ENCODE measurements at places on chromosomes 3 and 15.

- DNase-seq, result no peak
Observed at GRCh38 chr3:65778968-65779367, 259.8 kb downstream of the MAGI1 start.

GRCh38 chr15:89824607-89824867 lies 9.9 kb upstream of the ANPEP start:
- DNase-seq, result no peak

DNA sequence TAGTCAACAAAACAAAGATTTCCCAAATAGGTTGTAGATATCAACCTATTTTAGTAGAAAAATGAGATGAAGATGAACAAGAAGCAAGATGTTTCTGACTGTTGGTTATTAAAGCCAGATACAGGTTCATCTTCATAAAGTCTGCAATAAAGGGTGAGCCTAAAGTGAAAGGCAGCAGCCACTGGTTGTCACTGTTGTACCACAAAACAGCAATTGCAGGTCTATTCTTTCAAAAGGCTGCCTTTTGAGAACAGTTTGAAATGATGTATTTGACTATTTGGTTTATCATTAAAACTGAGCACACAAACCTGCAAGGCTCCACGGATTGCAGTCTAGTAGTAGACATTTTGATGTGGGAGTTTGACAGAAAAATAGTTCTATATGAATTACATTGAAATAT lies 543.4 kb downstream of the GBE1 start:
- no peak for DNase-seq

- no peak for DNase-seq
Observed at GRCh38 chr3:100120012-100120411, 5.7 kb upstream of the FILIP1L start.

DNA sequence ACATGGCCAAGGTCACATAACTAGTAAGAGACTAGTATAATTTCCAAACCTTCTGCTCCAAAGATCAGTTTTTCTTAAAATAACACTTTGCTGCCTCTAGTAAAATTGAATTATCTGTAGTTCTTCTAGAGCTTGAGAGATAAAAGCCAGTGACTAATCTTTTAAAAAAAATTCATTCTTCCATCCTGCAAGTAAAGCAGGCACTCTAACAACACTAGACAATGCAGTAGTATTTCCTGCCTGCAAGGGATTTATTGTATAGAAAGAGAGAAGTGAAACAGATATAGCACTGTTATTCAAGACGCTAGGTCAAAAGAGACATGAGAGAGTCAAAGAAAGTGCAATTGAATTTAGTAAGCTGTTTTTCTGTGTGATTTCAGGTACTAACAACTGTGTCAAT lies 159.5 kb upstream of the TBC1D5 start:
- DNase-seq, result no peak

DNA sequence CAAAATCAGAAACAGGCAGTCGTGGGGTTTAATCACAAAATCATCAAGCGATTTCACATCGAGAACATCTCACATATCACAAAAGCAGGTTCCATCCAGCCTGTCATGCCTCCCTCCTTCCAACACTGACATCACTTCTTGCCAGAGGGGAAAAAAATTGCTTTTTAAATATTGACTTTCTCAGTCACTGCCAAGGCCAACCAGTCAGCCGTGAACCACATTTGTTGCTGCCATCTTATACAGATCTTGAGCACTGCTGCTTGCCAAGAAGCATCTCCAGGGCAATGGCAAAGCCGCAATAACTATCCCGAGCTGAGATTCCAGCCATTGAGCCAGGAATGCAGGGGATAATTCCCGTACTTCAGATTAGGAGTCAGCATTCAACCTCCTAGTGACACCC lies 174.6 kb downstream of the ANXA2 start:
- DNase-seq, result no peak

DNA sequence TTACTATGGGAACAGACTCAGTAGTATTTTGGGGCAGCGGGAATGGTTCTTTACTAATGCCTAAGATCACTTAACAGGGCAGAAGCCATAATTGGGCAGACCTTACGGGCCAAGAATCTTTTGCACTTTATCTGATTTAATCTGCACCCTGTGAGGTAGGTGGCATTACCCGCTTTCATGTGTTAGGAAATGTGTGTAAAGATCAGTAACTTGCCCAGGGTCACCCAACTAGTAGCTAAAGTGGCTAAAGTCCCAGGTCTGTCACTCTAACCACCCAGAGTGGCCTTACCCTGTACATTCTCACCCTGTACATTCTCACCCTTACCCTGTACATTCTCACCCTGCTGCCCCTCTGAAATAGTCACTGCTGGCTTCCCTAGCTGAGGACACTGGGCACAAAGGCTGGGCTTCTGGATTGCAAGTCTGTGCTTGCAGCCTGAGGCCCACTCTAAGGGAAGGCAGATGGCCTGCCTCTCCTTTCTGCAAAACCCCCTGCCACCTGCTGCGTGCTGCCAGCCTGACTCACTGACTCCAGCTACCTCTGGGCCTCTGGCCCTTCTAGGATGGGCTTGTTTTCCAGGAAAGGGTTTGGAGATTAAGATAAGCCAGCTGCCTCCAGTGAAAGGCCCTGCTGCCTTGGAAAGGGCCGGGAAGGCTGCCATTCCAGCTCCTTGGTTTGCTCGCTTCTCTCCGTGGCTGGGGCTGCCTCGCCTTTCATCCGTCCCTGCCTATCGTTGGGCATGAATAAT lies 37.5 kb upstream of the MYZAP start:
- no peak for DNase-seq

GRCh38 chr3:172461530-172462138 lies 13.4 kb upstream of the GHSR start:
- no peak for DNase-seq

DNA sequence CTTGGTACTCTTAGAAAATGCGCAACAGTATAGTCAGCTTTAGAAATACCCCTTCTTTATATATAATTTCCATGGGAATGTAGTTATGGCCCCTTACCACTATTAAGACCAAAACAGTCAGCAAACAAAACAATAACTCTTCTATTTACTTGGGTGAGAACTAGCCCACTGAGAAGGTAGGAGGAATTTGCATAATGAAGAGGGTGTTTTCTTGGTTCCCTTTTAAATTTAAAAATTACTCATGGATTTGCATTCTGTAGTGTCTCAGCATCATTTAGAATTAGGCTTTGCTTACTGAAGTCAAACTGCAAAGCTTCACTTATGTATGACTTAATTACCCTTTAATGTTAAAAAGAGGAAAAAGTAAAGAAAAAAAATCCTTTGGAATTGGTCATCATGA lies 350.8 kb downstream of the PTPRG start:
- DNase-seq, result no peak

- DNase-seq, result no peak
Observed at GRCh38 chr3:48688032-48688736, 2.5 kb upstream of the NCKIPSD start.

DNA sequence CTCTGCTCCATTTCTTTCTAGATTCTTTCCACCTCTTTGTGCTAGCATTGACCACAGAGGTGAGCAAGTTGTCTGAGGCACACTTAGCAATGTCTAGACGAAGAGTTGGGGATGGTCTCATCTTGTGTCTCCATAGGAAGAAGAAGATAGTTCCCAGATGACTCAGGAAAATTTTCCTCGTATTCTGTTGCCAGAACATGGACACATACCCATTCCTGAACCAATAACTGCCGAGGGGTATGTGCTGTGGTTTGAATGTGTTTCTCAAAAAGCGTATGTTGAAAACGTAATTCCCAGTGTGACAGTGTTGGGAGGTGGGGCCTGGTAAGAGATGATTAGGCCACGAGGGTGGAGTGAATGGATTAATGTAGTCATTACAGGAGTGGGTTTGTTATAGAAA lies 107.5 kb upstream of the GALNT15 start:
- no peak for DNase-seq

DNA sequence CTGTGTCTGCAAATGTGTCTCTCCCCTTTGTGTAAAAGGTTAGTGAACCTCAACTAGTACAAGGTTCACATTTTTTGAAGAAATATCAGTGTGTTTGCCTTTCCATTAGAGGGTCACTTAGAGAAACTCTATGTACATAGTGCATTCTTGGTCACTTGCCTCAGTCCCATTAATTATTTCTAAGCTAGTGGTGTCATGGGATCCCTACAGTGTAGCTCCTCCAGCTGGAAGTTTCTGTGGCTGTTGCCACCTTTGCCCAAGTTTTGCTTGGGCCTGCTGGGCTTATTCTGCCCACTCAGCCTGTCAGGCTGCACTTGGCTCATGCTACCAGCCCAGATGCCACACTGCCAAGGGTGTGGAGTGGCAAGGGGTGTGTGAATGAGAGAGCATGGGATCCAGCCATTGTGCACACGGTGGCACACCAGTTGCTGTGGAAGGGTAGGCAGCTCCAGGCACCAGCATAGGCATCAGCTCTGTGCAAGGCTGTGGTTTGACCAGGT lies 161.7 kb downstream of the ARPP21 start:
- DNase-seq, result no peak

- no peak for DNase-seq
Observed at GRCh38 chr3:65706776-65707568, 331.7 kb downstream of the MAGI1 start.

GRCh38 chr15:97747342-97747741 lies 213.2 kb upstream of the ARRDC4 start:
- no peak for DNase-seq

DNA sequence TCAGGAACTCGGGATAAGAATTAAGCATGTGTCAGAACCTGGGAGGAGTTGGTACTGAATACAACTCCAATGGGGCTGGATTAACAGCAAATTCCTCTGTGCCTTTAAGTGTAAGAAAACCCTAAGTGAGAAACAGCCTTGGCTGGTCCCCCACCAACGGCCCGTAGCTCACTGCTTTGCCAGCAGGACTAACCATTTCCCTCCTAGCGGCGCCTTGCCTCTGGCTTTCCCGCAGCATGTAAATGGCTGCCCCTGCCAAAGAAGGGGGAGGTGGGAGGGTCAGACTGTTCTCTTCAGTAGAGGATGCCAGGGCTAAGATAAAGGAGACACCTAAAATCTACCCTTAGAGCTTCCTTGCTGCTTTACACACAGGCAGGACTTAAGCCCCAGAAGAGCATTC lies 51.0 kb upstream of the SH3GL3 start:
- no peak for DNase-seq

- DNase-seq, result no peak
Observed at GRCh38 chr15:45372041-45372995, 6.0 kb downstream of the GATM start.

DNA sequence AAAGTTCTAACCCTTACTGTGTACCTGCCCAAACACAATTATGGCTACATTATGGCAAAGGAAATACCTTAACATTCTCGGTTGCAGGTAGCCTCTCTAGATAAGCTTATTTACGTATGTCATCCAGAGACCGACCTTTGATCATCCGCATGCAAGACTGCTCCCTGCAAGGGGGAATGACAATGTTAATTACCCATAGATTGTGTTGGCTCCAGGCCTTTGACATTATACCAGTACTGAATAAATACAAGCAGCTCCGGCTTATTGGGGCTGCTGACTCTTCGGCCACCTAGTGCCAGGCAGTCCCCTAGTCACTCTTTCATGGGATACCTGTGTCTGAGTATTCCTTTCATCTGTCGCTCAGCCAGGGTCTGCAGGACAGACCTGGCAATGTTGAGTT lies 223.5 kb downstream of the DTWD1 start:
- no peak for DNase-seq

DNA sequence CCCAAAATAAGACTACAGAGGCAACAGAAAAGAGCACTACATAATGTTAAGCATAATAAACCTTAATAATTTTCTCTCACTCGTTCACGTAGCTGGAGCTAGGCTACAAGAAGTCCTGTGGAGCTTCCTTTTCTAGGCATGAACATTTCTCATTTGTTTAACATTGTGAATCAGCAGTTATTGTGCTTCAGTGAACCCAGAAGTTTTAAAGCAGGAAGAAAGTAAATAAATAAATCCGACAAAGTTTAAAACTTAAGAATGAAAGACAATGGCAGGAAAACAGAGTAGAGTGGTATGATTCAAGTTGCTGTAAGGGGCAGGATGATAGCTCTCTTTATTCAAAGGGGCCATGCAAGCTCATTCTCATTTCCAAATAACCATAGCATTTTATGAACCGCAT lies 191.8 kb downstream of the LSAMP start:
- DNase-seq, result no peak

DNA sequence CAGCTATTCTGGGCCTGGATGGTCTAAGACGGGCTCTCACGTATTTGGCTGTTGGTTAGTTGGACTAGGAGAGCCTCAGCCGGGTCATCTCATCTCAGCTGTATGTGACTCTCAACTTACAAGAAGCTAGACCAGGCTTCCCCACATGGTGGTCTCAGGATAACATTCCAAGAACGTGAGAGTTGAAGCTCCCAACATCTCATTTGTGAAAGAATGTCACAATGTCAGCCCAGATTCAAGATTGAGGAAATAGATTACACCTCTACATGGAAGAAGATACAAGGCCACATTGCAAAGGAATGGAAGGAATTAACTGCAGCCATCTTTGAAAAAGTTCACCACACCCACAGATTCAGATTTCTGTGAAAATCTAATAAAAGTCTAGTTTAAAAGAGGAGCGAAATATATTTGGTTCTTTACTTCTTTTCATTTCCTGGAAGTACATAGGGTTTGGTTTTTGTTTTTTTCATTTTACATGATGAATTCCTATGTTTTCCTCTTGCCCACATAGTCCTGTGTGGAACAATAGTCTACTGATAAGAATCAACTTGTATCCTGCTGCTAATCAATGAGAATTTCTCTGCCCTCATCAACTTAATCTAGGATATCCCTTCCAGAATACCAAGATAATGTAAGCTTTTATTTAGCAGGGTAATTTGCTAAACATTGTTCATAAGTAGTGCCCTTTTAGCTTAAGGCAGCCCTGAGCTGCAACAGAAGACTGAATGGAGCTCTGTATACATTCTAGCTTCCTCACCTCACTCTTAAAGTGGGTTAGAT lies 116.5 kb downstream of the CMSS1 start:
- no peak for DNase-seq

- DNase-seq, result no peak
Observed at GRCh38 chr3:129840707-129841360, 52.7 kb downstream of the TMCC1 start.

GRCh38 chr15:58760385-58761009 lies 10.6 kb upstream of the MINDY2 start:
- no peak for DNase-seq

DNA sequence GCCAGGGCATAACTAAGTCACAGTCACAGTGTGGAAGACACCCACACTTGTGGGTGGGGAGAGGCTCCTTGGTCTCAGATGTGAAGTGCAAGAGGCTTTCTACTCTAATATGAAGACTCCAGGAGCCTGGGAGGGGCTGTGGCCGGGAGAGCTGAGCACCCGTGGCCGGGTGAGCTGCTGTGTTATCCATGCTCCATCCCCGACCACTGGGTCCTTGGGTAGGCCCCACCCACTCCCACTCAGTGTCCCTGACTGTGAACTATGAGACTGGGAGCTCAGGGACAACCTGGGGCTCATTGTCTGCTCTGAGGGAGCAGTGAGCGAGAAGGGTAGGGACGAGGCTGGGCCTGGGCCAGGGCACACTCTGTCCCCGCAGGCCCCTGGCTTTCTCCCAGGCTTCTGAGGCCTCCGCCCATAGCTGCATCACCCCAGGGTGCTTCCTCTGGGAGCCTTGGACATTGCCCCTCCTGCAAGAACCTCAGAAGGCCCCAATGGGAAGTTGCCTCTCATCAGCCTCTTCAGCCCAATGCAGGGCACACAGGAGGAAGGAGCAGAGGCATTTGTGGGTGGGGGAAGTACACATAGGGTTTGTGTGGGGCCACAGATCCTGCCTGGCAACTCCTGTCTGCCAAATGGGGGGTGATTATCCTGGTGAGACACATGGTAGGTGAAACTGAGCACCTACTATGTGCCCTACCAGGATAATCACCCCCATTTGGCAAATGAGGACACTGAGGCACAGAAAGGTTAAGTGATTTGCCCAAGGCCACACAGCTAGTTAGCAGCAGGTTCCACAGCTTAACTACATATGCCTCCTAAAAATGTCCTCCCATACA lies 2.4 kb downstream of the ANPEP start:
- DNase-seq, result no peak

Measured in DMS153 (cell line).